ENCODE measurements at places on chromosomes 2 and 18.

DNA sequence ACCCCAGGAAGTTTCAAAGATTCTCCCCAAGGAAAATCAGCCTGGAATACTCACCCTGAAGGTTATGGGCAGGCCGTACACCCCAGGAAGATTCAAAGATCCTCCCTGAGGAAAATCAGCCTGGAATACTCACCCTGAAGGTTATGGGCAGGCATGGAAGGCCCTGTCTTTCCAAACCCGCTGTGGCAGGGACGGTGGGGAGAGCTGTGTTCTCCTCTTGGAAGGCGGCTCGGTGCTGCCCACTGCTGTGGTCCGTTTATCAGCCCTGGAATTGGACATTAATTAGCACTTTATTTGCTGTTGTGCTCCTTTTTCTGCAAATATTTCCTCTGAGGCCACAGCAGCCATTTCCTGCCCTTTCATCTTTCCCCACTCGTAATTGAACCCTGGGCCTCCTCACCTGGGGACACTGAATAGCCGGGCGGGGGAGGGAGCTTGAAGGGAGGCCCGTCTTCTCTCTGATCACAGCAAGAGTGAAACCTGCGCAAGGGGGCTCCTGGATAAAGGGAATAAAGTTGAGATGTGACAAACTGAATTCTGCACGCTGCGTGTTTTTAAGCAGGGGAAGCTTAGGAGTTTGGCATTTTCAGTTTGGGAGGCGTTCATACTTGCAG is 308.7 kb upstream of the SALL3 start:
- DNase-seq: no peak

DNA sequence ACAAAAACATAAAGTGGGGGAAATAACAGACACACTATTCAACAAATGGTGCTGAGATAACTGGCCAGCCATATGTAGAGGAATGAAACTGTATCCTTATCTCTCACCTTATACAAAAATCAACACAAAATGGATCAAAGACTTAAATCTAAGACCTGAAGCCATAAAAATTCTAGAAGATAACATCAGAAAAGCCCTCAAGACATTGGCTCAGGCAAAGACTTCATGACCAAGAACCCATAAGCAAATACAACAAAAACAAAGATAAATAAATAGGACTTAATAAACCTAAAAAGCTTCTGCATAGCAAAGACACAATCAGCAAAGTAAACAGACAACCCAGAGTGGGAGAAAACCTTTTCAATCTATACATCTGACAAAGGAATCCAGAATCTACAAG is 278.9 kb downstream of the PIK3C3 start:
- no peak for DNase-seq

DNA sequence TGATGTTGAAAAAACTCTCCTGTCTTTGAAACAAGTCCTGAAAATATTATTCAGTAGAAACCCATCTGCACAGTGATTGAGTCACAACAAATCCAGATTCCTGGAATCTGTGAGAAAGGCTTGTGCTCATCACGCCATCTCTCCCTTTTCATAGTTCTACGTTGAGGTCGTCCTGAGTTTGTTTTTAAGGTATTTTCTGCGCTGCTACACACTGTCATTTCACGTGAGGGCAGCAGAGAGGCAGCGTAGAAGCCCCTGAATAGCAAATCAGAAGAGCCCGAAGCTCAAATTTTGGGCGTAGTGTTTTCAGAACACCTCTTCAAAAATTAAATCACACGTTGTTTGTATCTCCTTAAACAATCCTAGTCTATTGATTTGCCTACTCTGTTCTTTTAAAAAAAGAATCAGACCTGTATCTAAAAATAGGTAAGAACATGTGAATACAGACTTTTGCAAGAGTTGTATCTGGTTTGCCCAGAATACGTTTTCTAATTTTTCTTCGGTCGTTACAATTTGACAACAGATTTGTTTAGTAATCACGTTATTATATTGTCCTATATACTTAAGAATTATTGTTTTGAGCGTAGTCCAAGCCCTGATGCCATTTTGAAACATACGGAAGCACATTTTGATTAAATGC is 61.6 kb upstream of the SLC38A11 start:
- no peak for DNase-seq

- no peak for DNase-seq
Observed at GRCh38 chr2:120059483-120059882, 46.6 kb downstream of the EPB41L5 start.

DNA sequence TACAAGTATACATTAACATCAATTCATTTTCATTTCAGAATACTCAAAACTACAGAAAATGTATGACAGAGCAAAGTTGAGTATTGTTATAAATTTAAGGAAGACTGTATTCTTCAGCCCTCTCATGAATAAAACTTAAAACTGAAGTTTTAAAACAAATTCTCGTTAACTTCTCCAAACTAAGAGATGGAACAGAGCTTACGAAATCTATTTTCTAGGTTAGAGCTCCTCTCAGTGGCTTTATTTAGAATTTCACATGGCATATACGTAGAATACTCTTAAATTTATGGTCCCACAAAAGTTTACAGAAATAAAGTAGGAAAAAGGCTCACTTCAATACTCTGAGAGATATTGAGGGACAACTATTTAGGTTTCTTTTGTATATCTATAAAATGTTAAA is 612.1 kb downstream of the KCNJ3 start:
- DNase-seq: no peak

GRCh38 chr2:54083021-54083420 is 32.4 kb upstream of the ACYP2 start:
- DNase-seq: no peak

- DNase-seq: no peak
Observed at GRCh38 chr2:30769891-30770462, 37.3 kb downstream of the CAPN13 start.

DNA sequence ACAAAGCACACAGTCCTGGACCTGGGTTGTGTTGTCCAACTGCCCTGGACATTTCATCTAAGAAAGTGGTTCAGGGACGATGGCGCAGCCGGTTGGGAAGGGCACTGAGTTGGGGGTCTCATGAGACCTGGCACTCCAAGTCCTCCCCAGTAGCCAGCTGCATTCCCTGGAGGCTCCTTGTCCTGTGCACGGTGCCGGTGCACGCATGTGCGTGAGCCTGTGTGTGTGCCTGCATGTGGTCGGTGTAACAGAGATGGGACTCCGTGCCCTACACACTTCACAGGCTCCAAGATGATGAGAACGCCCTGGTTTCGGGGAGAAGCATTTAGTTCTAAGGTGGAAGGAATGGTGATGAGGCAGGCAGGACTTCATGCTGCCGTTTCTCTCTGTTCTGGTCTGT is 124.9 kb upstream of the PXDN start:
- no peak for DNase-seq

DNA sequence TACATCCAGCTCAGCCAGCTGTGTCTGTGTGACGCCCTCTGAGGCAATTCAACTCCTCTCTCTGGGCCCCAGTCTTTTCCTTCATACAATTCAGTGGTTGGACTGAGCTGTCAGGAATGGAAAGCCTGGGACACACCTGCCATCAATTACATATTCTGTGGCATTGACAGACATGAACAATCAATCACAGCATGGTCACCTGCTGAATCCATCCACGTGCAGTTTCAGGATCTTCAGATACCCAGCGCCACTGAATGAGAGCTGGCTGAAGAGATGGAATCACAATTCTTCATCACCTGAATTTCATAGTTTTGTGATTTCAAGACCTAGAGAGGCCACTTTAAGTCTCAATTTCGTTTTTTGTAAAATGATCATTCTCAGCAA is 5.1 kb downstream of the ADRA2B start:
- no peak for DNase-seq

DNA sequence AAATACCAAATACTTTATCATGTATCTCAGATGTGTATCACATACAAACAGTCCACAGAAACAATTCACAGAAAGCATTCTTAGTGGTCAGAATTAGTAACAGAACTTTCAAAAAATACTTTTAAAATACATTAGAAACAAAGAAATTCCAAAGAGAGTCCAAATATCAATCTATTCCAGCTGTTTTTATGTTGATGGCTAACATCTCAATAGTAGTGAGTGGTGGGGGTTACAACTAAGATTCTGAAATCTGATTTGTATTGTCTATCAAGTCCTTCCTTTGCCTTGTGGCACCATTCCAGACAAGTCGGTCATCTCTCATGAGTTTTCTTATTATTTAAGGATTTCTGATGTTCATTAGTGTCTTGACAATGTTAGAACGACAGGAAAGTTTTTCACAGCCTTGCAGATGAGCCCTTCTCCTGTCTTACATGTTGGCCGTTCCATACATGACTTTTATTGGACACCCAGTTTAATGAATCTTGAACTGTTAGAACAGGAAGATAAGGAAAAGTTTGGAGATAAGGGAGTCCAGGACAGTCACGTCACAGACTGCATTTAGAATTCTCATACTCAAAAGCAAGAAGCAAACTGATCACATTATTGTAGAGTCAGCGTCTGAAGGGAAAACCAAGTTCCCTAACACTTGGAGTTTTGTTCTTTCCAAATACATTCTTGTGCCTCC is 410.3 kb downstream of the PID1 start:
- DNase-seq: no peak

DNA sequence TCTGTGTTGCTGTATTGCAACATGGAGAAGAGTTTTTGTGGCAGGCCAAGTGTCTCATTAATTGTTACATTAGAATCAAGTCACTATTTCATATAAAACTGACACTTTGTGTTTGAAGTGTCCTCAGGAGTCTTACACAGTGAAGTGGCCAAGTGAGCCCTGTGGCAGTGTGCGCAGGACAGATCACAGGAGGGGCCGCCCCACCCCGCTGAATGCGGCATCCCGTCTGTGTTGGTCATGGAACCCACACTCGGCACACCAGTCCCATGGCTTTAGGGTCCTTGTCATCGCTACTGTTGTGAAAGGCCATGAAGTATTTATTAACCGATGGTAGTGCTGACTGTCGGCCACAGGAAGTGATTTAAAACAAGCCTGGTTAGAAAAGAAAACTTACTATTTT is 144.7 kb upstream of the NFATC1 start:
- DNase-seq: no peak
